ENCODE measurements at places on chromosomes 1 and 21. TPM values are rescaled to one million over a fixed set of nuclear protein-coding genes. Genes with fewer than 3 reads are reported as not detected.
A peak's percentile ranks its signal among the peaks of the same experiment; 100 is the strongest.

FOXO6 gene
- 1.7 TPM for total RNA-seq

SARS1 gene
- 135 TPM for total RNA-seq

- H3K4me3 ChIP-seq: no peak overlapping the region
- DNase-seq: no peak
- H3K36me3 ChIP-seq: no peaks in the 10 kb centered on the region
- H3K27ac ChIP-seq: no peak overlapping the region
Observed at GRCh38 chr1:173099166-173099565, 48.4 kb upstream of the TNFSF18 start.

TRIM46 gene
- 2.7 TPM for total RNA-seq

ENAH gene
- 62.4 TPM for total RNA-seq

GRCh38 chr1:51927029-51927428 is 48.5 kb upstream of the NRDC start:
- H3K4me3 ChIP-seq: no peak overlapping the region
- H3K27ac ChIP-seq: no peak overlapping the region
- no peaks in the 10 kb centered on the region for H3K4me1 ChIP-seq

GRCh38 chr1:47424336-47424982 is 8.4 kb downstream of the FOXE3 start:
- no peak overlapping the region for H3K27ac ChIP-seq
- H3K4me3 ChIP-seq: no peak overlapping the region
- H3K27me3 ChIP-seq: no peaks in the 10 kb centered on the region

DNA sequence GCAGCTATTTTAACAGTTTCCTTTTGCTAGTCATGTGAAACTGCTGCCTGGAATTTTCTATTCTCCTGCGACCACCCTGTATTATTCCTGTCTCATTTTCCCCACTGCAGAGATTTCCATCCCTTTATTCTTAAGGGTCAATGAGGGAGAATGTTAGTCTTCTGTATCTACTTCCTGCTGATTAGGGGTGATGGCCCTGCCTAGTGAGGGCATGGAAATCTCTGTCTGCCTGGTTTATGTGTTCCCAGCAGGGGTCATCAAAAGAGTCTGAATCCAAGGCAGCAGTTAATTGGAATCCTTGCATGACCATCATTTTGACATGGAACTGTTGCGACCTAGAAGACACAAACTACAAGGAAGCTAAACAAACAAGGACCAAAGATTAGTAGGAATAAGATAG is 325.2 kb downstream of the PLPP3 start:
- H3K36me3 ChIP-seq: no peaks in the 10 kb centered on the region
- no peaks in the 10 kb centered on the region for H3K4me1 ChIP-seq
- no peak overlapping the region for H3K27ac ChIP-seq
- no peak for DNase-seq
- no peak overlapping the region for H3K4me3 ChIP-seq

DNA sequence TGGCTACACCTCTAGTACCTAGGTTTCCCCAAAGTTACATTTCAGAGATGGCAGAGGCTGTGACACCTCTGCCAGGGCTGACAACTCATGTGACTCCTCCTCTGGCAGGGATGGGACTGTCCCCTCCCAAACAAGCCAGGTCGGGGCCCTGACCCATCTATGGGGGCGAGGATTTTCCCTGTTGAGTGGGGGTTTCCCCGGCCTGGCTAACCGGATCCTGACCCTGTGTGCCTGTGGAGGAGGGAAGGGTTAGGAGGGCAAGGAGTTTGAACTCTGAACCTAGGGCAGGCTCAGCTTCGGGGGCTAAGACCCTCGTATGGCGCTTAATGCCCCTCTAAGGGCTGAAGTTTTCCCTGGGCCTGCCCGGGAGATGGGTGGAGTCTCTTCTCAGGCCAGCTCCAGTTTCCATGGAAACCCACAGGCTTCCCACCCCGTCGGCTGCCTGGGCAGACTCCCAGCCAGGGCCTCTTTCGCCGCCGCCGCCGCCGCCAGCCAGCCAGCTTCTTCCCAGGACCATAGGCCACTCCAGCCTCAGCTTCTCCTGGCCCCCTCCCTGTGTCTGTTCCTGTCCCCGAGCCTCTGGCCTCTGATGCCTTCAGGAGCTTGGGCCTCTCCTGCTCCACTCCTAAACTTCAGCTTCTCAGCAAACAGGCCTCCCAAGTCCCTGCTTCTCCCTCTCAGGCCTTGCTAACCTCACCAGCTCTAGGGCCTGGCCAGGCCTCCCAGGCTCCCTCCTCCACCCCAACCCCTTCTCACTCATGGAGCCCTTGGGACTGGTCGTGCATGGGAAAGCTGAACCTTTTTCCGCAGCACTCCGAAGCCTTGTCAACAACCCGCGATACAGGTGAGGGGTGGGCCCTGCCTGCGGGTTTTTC is at the start of gene BTBD19:
TSS of gene BTBD19 (plus strand) at position 461 of the 875 bp plus-strand sequence. CDS start at position 759, 298 bp downstream.
- H3K4me3 ChIP-seq: peak within 1 kb of the TSS; percentile 36
- no peak for DNase-seq
- H3K4me1 ChIP-seq: peaks cover 86% of the 10 kb centered on the region
- H3K27ac ChIP-seq: peak within 1 kb of the TSS; percentile 100

DNA sequence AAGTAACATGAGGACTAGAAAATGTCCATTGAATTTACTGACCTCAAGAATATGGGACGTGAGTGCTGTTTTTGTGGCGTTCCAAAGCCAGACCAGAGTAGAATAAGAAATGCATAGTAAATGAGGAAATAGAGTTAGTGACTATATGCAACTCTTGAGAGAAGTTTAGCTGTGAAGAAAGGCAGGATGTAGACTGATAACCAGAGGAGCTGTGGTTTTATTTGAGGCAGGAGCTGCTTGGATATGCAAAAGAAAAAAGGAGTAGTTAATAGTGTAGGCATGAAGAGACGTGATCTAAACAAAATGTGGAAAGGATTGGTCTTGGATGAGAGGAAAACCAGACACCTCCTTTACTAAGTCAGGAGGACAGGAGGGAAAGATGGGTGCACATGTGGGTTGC is 28.2 kb downstream of the DNAH14 start:
- no peaks in the 10 kb centered on the region for H3K36me3 ChIP-seq
- no peak overlapping the region for H3K4me3 ChIP-seq
- H3K27ac ChIP-seq: no peak overlapping the region
- no peak for DNase-seq

RPTN gene
- 0.25 TPM for total RNA-seq

DNA sequence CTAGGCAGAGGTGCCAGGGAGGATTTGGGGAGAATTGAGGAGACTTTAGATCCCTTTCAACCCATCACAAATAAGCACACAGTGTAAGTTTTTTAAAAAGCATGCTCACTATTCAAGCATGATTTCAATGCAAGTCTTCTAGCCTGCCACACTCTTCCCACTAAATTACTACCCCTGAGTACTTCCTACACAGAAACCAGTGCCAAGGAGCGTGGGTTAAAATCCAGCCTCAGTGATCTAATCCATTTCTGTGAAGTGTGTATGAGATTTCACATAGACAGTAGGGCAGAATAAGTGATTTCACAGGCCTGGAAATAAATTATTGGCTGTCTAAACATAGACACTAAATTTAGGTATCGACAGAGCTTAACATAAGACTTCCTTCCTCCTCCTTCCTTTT is 142.9 kb upstream of the ATP1B1 start:
- H3K4me1 ChIP-seq: no peaks in the 10 kb centered on the region
- no peak for DNase-seq
- H3K27me3 ChIP-seq: no peaks in the 10 kb centered on the region
- no peak overlapping the region for H3K27ac ChIP-seq
- no peak overlapping the region for H3K4me3 ChIP-seq

RGS8 gene
- not detected for total RNA-seq

CTSK gene
- total RNA-seq: 67.3 TPM

DNA sequence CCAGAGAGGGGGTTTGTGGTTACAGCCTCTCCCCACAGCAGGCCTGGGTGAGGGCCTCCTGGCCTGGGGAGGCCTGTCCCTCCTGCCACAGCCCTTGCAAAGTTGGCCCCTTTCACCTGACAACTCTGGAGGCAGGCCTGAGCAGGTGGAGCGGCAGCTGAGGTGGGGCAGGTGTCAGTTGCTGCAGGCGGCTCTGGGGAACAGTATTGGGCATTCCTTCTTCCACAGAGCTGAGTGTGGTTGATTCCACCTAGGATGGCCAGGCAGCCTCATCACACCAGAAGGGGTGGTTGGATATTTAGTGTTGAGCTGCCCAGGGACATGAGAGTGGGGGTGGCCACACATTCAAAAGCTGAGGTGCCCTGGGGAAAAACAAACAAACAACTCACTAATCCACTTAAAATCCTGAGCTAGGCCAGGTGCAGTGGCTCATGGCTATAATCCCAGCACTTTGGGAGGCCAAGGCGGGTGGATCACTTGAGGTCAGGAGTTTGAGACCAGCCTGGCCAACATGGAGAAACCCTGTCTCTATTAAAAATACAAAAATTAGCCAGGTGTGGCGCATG is 31.1 kb downstream of the PIGP start:
- H3K4me3 ChIP-seq: no peak overlapping the region
- no peaks in the 10 kb centered on the region for H3K27me3 ChIP-seq
- no peaks in the 10 kb centered on the region for H3K36me3 ChIP-seq
- H3K27ac ChIP-seq: no peak overlapping the region
- H3K4me1 ChIP-seq: no peaks in the 10 kb centered on the region
- no peak for DNase-seq

SFN gene
- 406 TPM for total RNA-seq

- H3K27ac ChIP-seq: no peak overlapping the region
- DNase-seq: no peak
- no peaks in the 10 kb centered on the region for H3K27me3 ChIP-seq
- no peak overlapping the region for H3K4me3 ChIP-seq
- peaks cover 17% of the 10 kb centered on the region for H3K4me1 ChIP-seq
Observed at GRCh38 chr1:156638189-156638985, 3.5 kb upstream of the BCAN start.

CRYZ gene
- 32.7 TPM for total RNA-seq

DNA sequence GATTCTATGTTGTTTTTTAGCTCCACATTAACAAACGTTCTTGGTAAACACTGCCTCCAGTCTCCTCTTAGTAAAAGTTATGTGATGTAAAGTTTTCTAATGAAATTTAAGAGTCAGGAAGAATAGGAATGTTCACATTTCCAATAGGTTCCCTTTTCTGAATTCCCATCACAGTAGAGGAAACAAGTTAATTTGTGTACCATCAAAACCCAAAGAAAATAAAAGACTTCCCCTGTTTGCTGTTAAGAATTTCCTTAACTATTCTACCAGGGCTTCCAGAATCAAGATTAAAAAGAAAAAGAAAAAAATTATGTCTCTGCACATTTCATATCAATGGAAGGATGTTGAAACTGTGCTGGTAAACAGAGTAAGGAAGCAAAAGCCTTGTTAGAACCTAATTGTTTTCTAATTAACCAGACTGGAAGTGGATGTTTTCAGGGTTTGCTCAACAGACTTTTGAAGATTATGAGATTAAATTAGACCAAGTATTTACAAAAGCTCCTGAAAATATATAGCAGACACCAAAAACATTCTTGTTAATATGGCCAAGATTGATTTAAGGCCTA is 43.4 kb upstream of the PALMD start:
- DNase-seq: no peak
- H3K4me1 ChIP-seq: no peaks in the 10 kb centered on the region
- H3K4me3 ChIP-seq: no peak overlapping the region
- H3K36me3 ChIP-seq: no peaks in the 10 kb centered on the region
- no peak overlapping the region for H3K27ac ChIP-seq

DNA sequence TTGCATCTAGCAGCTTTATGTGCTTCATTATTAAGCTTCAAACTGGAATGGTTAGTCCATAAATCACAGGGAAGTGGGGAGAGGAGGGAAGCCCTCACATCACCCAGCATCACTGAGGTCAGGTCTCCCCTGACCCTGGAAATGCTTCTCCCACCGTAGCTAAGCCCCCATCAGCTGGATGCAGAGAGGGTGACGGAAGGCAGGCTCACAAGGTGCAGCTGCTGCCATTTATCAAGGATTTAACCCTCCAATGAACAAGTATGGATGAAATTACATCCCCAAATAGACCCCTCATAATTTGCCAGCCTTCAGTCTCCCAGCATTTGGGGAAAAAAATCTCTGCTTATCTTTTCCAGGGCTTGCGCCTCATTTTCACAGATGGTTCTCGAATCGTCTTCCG is 60.8 kb downstream of the PGM1 start:
- no peaks in the 10 kb centered on the region for H3K27me3 ChIP-seq
- no peak for DNase-seq
- H3K4me3 ChIP-seq: no peak overlapping the region
- H3K27ac ChIP-seq: no peak overlapping the region
- H3K4me1 ChIP-seq: no peaks in the 10 kb centered on the region

DNA sequence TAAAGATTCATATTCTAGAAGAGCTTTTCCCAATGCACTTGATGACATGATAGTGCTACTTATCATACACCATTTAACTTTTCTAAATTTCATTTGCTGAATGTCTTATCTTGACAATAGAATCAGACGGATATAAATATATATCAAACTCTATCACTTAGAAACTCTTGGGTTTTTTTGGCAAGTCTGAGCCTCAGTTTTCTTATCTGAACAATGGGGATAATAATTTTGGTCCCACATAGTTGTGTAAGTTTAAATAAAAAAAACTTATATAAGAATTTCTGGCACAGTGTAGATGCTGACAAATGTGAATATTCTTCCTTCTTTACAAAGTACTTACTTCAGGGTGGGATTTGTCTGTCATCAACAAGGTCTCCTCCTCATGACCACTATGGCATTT is 21.5 kb upstream of the LEPR start:
- H3K4me3 ChIP-seq: no peak overlapping the region
- no peak for DNase-seq
- no peaks in the 10 kb centered on the region for H3K4me1 ChIP-seq
- H3K27ac ChIP-seq: no peak overlapping the region

DNA sequence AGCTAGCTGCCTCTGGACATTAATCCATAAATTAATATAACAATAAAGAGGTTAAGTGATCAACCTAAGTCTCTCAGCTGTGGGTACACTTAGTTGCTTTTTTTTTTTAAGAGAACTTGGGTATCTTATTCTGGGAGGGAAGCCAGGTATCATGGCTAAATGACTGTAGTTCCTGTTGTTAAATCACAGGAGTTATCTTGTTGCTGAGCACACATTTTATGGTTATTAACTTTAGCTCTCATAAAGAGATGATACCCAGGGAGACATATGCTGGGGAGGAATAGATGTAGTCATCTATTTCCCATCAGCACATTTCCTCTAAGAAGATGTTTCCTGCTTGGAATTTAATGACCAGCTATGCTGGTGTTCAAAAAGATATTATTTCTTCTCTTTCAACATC is 227.8 kb downstream of the PTGER3 start:
- no peaks in the 10 kb centered on the region for H3K4me1 ChIP-seq
- H3K4me3 ChIP-seq: no peak overlapping the region
- H3K27me3 ChIP-seq: no peaks in the 10 kb centered on the region
- H3K36me3 ChIP-seq: no peaks in the 10 kb centered on the region

GRCh38 chr1:226681652-226682493 is 57.2 kb downstream of the ITPKB start:
- H3K27ac ChIP-seq: peak overlapping the region; percentile 96
- peaks cover 94% of the 10 kb centered on the region for H3K4me1 ChIP-seq
- H3K36me3 ChIP-seq: no peaks in the 10 kb centered on the region
- DNase-seq: no peak

- no peak overlapping the region for H3K27ac ChIP-seq
- no peak for DNase-seq
- peaks cover 51% of the 10 kb centered on the region for H3K4me1 ChIP-seq
Observed at GRCh38 chr1:40736085-40736531, 44.6 kb downstream of the NFYC start.

- H3K4me1 ChIP-seq: no peaks in the 10 kb centered on the region
- no peak for DNase-seq
- no peaks in the 10 kb centered on the region for H3K36me3 ChIP-seq
- no peaks in the 10 kb centered on the region for H3K27me3 ChIP-seq
- H3K27ac ChIP-seq: no peak overlapping the region
- H3K4me3 ChIP-seq: no peak overlapping the region
Observed at GRCh38 chr21:42448686-42449085, 45.0 kb downstream of the UBASH3A start.

Data from vagina (tissue), 2 donors.